Naive thymus-derived CD4-positive, alpha-beta T cell (primary cell): ENCODE measurements at places on chromosomes 2 and 18. TPM values are rescaled to one million over a fixed set of nuclear protein-coding genes. Genes with fewer than 3 reads are reported as not detected.

GRCh38 chr2:142134911-142135310 is 4.1 kb upstream of the LRP1B start:
- H3K4me3 ChIP-seq: no peak overlapping the region
- no peaks in the 10 kb centered on the region for H3K27me3 ChIP-seq
- DNase-seq: no peak
- no peaks in the 10 kb centered on the region for H3K36me3 ChIP-seq
- no peaks in the 10 kb centered on the region for H3K4me1 ChIP-seq

Gene KCNE4
- not detected for total RNA-seq

Gene LINC00305
- total RNA-seq: not detected

- no peaks in the 10 kb centered on the region for H3K36me3 ChIP-seq
- H3K27me3 ChIP-seq: no peaks in the 10 kb centered on the region
- no peak overlapping the region for H3K27ac ChIP-seq
- no peak overlapping the region for H3K4me3 ChIP-seq
These were observed 32.9 kb upstream of the NDUFV2 start for GRCh38 chr18:9069601-9070000.

DNA sequence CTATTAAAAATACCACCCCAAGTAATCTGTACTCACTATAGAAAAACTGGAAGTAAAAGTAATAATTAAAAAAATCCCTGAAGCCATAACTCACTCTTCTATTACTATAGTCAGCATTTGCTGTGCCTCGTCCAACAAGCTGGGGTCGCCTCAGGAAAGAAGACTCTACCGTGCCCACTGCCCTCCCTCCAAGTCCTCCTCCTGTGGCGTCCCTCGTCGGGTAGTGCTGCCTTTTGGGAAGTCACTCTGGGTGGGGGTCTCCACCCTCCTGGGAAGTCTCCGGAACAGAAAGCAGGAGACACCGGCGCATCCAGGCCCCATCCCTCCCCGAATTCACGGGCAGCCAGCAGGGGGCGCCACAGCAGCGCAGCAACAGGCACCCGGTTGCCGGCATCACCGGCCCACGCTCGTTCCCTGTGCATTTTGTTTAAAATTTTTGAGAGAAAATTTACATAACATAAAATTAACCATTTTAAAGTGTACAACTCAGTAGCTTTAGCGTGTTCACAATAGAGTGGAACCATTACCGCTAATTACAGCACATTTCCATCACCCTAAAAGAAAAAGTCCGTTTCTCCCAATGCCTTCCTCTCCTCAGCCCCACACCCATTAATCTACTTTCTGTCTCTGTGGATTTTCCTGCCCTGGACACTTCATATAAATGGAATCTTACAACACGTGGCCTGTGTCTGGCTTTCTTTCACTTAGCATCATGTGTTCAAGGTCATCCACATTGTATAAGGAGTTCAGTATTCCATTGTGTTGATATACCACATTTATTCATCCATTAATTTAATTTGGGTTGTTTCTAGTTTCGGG is 62.2 kb downstream of the ADNP2 start:
- H3K27ac ChIP-seq: no peak overlapping the region
- no peaks in the 10 kb centered on the region for H3K36me3 ChIP-seq
- H3K4me1 ChIP-seq: peaks cover 36% of the 10 kb centered on the region

GRCh38 chr2:31227711-31228125 is 6.2 kb upstream of the EHD3 start:
- no peaks in the 10 kb centered on the region for H3K27me3 ChIP-seq
- DNase-seq: no peak
- no peaks in the 10 kb centered on the region for H3K4me1 ChIP-seq
- no peaks in the 10 kb centered on the region for H3K36me3 ChIP-seq

Gene SP110
- 131 TPM for total RNA-seq

GRCh38 chr2:229118927-229119326 is 152.2 kb downstream of the PID1 start:
- no peaks in the 10 kb centered on the region for H3K4me1 ChIP-seq
- no peak overlapping the region for H3K27ac ChIP-seq
- H3K27me3 ChIP-seq: no peaks in the 10 kb centered on the region
- H3K4me3 ChIP-seq: no peak overlapping the region

DNA sequence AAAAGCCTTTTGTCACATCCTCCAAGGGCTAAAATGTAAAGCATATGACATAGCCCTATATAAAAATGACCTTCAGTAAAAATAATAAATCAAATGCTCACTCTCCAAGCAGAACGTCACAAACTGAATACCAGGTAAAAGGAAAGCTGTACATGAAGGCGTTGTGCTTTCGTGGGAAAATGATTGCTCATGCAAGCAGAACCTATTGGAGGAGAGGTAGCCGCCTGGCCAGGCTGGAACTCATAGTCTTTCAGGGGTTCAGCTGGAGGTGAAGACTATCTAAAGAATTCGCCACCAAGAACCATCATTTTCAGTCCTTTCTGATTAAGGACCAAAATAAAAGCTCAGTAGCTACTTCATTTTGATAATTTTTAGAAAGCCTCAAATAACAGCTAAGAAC is 44.7 kb downstream of the ANKRD44 start:
- H3K27ac ChIP-seq: peak overlapping the region; percentile 63
- H3K36me3 ChIP-seq: no peaks in the 10 kb centered on the region
- no peaks in the 10 kb centered on the region for H3K27me3 ChIP-seq
- peak overlapping the region; percentile 8 for H3K4me3 ChIP-seq
- no peak for DNase-seq
- peaks cover 95% of the 10 kb centered on the region for H3K4me1 ChIP-seq

DNA sequence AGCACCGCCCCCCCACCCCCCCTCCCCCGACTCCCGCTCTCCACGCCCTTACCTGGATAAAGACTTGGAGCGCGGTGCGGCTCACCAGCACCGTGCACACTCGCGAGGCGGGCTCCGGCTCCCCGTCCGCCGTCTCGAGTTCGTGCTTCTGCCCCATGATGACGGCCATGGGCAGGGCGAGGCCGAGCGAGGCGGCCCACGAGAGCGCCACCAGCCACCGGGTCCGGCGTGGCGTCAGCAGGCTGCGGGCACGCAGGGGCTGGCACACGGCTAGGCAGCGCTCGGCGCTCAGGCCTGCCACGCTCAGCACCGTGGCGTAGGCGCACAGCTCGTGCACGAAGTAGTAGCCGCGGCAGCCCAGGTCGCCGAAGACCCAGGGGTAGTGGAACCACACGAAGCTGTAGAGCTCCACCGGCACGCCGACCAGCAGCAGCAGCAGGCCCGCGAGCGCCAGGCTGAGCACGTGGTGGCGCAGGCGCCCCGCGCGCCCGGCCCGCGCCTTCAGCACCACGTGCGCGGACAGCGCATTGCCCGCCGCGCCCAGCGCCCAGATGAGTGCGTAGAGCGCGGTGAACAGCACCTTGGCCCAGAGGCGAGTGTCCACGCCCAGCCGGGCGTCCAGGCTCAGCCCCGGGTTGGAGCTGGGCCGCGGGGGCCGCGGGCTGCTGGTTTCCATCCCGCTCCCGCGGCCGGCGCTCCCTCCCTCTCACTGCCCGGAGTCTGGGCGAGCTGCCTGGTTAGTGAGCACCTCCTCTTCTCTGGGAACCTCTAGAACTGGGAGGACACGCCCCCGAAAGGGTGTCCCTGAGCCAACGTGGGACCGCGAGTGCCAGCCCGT is at the start of gene NTSR2:
Gene NTSR2 (minus strand): TSS at position 742 of the 838 bp plus-strand sequence. CDS start 66 bp downstream, at position 676.
- no peak within 1 kb of the TSS for H3K4me3 ChIP-seq
- no peak within 1 kb of the TSS for H3K27ac ChIP-seq
- DNase-seq: no peak
- H3K4me1 ChIP-seq: no peaks in the 10 kb centered on the region
- no peaks in the 10 kb centered on the region for H3K36me3 ChIP-seq

DNA sequence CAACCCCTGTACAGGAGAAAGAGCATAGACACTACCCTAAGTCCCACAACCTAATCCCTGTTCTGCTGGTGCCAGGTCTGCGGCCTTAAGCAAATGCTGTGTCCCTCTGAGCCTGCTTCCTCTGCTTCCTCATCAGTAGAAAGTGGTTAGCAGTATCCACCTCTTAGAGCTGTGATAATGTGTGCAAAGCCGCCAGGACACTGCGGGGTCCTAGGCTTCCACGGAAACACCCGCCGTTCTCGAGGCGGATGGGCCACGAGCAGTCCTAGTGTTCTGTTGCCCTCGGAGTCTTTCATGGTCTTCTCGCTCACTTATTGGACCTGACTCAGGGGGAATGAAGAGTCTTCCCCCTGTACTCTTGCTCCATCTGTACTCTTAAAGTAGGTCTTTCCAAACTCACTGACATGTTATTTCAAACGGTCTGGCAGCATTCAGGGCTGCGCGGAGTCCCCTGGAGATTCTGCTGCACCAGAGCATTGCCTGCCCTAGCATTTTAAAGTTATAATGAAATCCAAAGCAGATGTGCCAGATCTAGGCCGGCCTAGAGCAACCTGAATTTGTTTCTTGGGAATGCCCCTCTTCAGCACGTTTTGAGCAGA is 107.2 kb upstream of the ZNF236 start:
- DNase-seq: no peak
- H3K4me1 ChIP-seq: peaks cover 9% of the 10 kb centered on the region
- H3K4me3 ChIP-seq: no peak overlapping the region

Gene CIB4
- total RNA-seq: not detected

DNA sequence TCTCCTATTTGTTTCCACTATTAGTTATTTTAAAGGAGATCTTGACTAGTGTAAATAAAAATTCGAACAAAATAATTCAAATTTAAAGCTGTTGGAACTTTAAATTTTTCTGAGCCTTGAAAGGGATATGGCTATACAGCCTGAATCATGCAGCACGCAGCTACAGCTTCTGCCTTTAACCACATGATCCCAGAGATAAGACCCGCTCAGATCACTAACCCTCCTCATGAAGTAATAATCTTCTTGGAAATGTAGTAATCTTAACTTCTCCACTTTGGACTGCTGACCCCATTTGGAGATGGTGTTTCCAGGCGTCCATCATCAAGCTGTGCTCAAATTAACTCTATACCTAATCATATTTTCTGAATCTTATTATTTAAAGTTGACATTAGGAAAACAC is 336.6 kb downstream of the DSC3 start:
- no peak overlapping the region for H3K4me3 ChIP-seq
- no peaks in the 10 kb centered on the region for H3K27me3 ChIP-seq
- H3K27ac ChIP-seq: no peak overlapping the region
- no peak for DNase-seq
- H3K36me3 ChIP-seq: no peaks in the 10 kb centered on the region

DNA sequence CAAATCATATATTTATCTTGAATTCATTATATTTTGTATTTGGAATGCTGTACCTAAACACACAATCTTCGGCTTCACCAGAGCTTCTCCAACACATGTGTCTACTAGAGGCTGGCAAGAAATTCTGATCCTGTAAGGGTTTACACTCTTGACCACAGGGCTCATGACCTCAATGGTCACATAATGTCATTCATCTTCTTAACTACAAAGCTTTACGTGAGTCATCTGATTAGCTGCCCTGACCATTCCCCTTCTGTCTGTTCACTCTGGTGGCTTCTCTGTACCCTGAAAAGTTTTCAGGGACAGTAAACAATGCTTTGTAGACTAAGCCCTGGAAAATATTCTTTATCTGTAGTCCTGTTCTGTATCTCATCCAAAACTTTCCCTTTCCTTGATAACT is 423.9 kb downstream of the CMPK2 start:
- H3K27ac ChIP-seq: no peak overlapping the region
- H3K4me1 ChIP-seq: no peaks in the 10 kb centered on the region
- no peaks in the 10 kb centered on the region for H3K27me3 ChIP-seq
- H3K36me3 ChIP-seq: no peaks in the 10 kb centered on the region

DNA sequence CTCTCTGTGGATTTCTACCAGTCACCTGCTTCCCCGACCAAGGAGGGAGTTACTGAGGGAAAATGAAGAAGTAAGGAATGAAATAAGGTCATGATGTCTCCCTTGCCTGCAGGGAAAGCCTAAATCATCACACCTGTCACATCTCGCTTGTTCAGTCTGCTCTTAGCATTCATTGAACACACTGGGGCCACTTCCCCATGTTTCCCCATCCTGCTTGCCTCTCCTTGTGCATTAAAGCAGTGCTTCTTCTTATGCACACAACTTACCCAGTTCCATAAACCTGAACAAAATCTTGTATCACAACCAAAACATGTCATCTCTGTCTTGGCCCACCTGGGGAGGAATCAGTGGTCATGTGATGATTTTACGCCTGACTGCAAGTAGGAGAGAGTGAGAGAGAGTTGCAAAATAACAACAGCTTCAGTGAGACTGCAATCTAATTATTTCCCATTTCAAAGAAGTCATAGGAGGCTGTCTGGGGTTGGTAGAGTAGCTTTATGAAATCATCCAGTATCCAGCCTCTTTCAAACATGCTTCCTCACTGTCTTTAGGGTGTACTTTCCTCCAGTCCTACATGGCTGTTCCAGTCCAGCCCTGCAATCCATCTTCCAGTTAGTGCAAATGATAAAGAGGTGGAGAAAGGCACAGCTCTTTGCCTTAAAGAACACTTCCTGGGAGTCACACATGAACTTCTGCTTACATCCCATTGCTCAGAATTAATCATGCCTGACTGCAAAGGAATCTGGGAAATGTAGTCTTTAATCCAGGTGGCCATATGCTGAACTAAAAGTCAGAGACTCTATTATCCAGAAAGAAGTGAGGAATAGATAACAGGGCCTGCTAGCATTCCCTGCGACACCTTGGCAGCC is 220.1 kb downstream of the HAUS1 start:
- no peaks in the 10 kb centered on the region for H3K4me1 ChIP-seq
- H3K27ac ChIP-seq: no peak overlapping the region
- no peak for DNase-seq
- H3K27me3 ChIP-seq: no peaks in the 10 kb centered on the region
- H3K4me3 ChIP-seq: no peak overlapping the region

GRCh38 chr2:55865096-55865835 is 58.3 kb downstream of the EFEMP1 start:
- no peaks in the 10 kb centered on the region for H3K4me1 ChIP-seq
- no peak overlapping the region for H3K4me3 ChIP-seq
- no peak for DNase-seq
- no peaks in the 10 kb centered on the region for H3K27me3 ChIP-seq

- no peaks in the 10 kb centered on the region for H3K4me1 ChIP-seq
- H3K4me3 ChIP-seq: no peak overlapping the region
- no peak overlapping the region for H3K27ac ChIP-seq
- H3K27me3 ChIP-seq: no peaks in the 10 kb centered on the region
- no peaks in the 10 kb centered on the region for H3K36me3 ChIP-seq
- DNase-seq: no peak
These were observed 20.9 kb downstream of the OXER1 start for GRCh38 chr2:42742740-42743658.

- no peak for DNase-seq
- no peak overlapping the region for H3K27ac ChIP-seq
- H3K4me3 ChIP-seq: no peak overlapping the region
- no peaks in the 10 kb centered on the region for H3K27me3 ChIP-seq
- H3K36me3 ChIP-seq: no peaks in the 10 kb centered on the region
These were observed 89.1 kb upstream of the RIOK3 start for GRCh38 chr18:23363865-23364570.
